ENCODE measurements at places on chromosomes 11 and 22. TPM values are rescaled to one million over a fixed set of nuclear protein-coding genes. Genes with fewer than 3 reads are reported as not detected.

SCGB1D2 gene
- not detected for total RNA-seq

RAG2 gene
- not detected for total RNA-seq

NCF4 gene
- total RNA-seq = 21.2 TPM

ANKK1 gene
- not detected for total RNA-seq

RANGAP1 gene
- total RNA-seq = 18.7 TPM

ACAD8 gene
- 26.5 TPM for total RNA-seq

KDM4E gene
- not detected for total RNA-seq

KIRREL3 gene
- total RNA-seq = not detected

PLEKHA7 gene
- total RNA-seq = 25.1 TPM

CCDC81 gene
- total RNA-seq = 0.59 TPM

GRK3 gene
- total RNA-seq = 5.6 TPM

MMP10 gene
- total RNA-seq = not detected

FAM111A gene
- total RNA-seq = 23.2 TPM

- DNase-seq = no peak
Observed at GRCh38 chr11:117059611-117060148, 38.5 kb downstream of the SIK3 start.

DNA sequence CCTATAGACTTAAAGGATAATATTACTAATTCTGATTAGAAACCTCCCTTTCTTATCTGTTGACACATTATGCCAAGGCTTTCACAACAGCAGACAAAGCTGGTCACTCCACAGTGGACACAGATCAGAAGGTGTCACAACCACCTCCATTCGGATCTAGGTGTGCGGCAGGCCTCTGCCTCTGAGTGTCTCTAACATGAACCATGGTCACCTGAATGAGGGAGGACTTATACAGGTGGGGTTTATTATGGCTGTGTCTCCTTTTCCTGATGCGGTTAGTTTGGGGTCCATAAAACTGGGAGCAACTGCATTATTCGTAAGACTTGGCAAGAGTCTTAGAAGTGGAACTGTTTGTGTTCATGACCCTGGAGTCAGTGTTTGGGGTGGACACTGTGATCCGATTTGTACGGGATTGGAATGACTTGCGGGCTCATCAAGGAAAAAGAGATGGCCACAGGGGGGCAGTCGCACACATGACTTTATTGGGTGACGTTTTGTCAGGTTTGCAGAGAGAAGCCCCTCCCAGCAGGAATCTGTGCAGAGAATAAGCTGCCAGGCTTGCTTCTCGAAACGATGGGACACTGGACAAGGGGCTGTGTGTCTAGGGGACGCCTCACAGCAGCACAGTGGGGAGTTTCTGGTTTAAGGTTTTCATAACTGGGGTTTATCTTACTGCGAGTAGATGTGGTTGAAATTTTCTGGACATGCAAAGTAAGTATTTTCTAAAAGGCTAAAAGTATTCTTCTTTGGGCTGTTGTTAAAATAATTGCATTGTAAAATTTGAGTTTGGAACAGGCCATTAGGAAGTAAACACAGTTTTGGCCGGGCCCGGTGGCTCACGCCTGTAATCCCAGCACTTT lies 90.6 kb downstream of the GAB4 start:
- DNase-seq = peak; percentile 19

- DNase-seq = no peak
Observed at GRCh38 chr11:131109257-131109656, 193.0 kb upstream of the SNX19 start.

GRCh38 chr11:105282658-105283057 lies 143.1 kb upstream of the CARD18 start:
- no peak for DNase-seq

GRCh38 chr11:77819921-77820564 lies 479 bp downstream of the RSF1 start:
- DNase-seq = peak; percentile 51

- DNase-seq = no peak
Observed at GRCh38 chr22:24413736-24414385, 13.5 kb upstream of the ADORA2A start.

- no peak for DNase-seq
Observed at GRCh38 chr11:44973632-44974401, 23.1 kb upstream of the TP53I11 start.

GRCh38 chr11:1458340-1459218 lies 28.0 kb downstream of the MOB2 start:
- DNase-seq = peak; percentile 84

GRCh38 chr22:37442135-37442534 lies 14.9 kb upstream of the ELFN2 start:
- no peak for DNase-seq

- no peak for DNase-seq
Observed at GRCh38 chr11:44306052-44306917, 3.7 kb downstream of the ALX4 start.

GRCh38 chr11:8917157-8917825 lies 6.3 kb downstream of the AKIP1 start:
- DNase-seq = peak; percentile 34

- DNase-seq = no peak
Observed at GRCh38 chr11:132523929-132524328, 1008.4 kb downstream of the OPCML start.

GRCh38 chr11:109062445-109062844 lies 359.5 kb upstream of the C11orf87 start:
- DNase-seq = no peak

DNA sequence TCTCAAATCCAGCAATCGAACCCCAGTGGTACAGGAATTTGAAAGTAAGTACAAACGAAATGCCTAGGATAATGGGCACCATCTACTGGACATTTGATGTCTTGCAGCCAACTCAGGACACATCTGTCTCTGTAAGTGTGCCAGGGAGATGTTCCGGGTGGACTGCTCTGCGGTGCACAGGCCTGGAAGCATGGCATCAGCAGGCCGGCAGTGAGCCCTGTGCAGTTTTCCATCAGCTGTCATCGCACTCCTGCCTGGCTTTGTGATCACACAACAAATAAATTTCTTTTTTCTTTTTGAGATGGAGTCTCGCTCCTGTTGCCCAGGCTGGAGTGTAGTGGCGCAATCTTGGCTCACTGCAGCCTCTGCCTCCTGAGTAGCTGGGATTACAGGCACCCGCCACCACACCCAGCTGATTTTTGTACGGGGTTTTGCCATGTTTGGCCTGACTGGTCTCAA lies 71.0 kb downstream of the JAM3 start:
- DNase-seq = peak; percentile 64

- DNase-seq = no peak
Observed at GRCh38 chr11:8196749-8197148, 27.9 kb upstream of the RIC3 start.

GRCh38 chr22:38860283-38861169 lies 11.5 kb downstream of the CBX6 start:
- no peak for DNase-seq

Measured in uterus (tissue), 4 donors.